ENCODE measurements at places on chromosomes 4 and X.

DNA sequence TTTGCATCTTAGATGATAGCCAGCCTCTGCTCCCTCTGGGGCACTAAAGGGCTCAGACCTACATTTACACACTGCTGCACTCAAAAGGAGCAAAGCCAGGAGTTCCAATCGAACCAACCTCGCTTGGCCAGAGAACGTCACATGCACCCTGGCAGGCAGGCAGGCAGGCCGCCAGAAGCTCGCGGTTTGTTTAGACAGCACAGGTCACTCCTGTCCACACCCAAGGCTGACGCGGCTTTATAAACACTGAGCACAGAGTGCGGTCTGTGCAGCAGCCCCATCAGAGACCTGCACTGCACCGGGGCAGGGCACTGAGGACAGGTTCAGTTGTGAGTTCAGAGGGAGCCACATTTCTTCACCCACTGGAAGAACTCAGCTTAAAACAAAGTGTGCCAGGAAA lies 143.9 kb downstream of the BCOR start:
- DNase-seq = no peak

DNA sequence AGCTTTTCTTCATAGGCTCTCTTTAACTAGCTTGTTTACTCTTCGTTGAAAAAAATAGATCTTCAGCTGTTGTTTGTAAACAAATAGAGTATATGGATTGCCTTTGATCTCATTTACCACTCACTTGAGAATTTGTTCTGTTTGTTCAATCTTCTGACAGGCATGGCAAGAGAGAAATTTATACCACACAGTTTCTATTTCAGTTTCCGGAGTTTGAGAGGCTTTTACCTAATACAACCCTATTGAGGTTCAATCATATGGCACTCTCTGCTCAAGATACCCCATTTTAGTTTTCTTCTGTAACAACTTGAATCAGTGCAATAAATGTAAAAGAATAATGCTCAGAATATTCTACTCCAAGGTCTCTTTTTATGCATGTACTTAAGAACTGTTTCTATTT lies 148.0 kb downstream of the EMCN start:
- no peak for DNase-seq

- no peak for DNase-seq
Observed at GRCh38 chr4:38356686-38357085, 307.3 kb upstream of the KLF3 start.

DNA sequence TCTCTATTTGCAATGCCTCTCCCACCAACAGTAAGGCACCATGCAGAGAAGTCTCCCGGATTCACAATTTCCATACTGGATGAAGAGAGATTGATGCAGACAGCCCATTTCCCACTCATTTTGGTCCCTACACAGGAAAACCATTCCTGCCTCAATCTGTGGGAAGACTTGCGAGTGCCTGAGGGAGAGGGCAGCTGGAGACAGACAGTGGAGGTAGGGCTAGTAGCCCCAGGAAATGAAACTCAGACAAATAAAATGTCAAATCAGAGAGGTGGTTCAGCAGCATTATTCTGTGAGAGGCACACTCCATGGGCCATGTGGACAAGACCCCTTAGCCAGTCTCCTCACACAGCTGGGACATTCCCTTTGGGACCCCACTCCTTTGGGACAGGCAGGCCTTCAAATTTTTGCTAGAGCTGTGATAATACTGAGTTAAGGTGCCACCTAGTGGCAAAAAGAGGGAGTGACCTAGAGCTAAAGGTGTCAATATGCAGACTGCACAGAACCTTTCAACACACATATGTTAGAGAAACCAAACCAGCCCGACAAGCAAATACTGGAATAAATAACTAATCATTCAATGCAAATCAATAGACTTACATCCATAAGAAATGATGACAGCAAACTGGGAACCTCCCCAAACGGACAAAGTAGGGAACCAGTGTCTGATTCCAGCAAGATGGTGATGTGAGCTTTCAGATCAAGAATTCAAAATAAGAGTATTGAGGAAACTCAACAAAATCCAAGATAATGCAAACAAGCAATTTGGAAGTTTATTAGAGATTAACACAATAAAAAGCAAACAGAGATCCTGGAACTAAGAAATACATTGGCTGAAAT lies 1865.3 kb upstream of the AGA start:
- DNase-seq = no peak

- no peak for DNase-seq
Observed at GRCh38 chr4:75598390-75598789, 31.9 kb downstream of the CDKL2 start.

GRCh38 chr4:55393461-55394320 lies 2.1 kb upstream of the TMEM165 start:
- no peak for DNase-seq

- DNase-seq = no peak
Observed at GRCh38 chr4:188016754-188017153, 21.2 kb downstream of the ZFP42 start.

DNA sequence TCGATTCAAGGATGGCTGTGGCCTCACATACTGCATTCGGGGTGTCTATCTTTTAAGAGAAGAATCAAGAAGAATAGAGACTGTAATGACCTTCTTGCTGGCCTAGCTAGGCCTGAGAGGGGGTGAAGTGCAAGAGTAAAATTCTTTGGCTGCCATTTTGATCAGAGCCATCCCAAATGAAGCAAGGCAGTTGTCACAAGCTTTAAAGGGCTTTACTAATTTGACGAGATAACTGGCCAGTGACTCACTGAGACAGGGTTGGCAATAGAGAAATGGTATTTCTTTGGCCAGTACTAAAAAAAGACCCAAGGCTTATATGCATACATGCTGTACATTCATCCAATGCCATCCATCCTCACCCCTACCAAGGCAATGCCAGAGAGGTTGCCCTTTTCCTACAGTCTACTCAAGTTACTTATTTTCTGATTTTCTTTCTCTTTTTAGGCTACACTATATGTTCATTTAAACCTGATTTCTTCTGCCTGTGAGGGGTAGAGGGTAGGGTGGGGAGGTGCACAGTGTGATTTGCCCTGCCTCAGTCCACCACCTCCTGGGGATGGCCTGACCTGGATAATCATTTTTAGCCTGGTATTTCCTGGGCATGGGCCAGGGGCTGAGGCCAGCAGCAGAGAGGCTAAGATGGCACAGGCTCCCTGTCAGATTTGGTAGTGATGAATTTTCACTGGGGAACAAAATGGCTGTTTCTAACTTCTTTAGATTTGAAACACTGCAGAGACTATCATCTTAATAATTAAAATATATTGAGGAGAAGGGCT lies 32.2 kb downstream of the ATG4A start:
- DNase-seq = no peak

DNA sequence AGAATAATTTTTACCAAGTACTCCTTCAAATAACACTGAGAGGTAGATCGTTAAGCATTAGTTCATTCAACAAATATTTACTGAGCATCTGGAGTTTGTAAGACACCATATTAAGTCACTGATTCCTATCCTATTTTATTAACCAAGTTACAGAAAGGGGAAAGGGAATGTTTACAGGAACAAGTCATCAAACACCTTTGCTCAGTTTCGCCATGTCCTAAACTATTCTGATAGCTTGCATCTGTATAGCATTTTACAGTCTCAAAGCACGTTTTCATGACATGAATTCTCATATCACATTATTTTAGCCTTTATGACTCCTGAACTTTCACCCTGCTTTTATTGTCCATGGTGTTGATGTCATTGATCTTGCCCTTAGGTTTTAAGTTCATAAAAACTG lies 89.2 kb downstream of the AREG start:
- DNase-seq = no peak

GRCh38 chr4:52877694-52878093 lies 15.6 kb downstream of the RASL11B start:
- no peak for DNase-seq

- DNase-seq = no peak
Observed at GRCh38 chr4:168655182-168655581, 158.3 kb downstream of the PALLD start.

GRCh38 chrX:10062352-10062751 lies 94.4 kb upstream of the CLCN4 start:
- DNase-seq = no peak

DNA sequence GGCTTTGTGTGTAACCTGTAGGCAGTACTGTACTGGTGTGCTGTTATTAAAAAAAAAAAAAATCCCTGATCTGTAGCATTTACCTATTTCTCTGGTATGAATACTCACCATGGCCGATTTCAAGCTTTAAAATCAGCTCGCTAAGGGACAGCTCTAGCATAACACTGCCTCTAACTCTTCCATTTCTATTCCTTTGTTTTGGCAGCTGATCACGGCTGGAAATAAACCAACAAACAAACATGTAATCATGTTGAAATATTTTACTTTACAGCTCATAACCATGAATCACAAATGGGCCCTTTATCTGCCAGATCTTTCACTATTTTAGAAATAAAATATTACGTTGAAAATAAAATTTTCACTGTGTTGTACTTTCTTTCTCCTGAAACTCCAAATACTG lies 60.5 kb upstream of the IL15 start:
- DNase-seq = no peak

- DNase-seq = no peak
Observed at GRCh38 chrX:41857670-41858069, 65.7 kb downstream of the CASK start.

DNA sequence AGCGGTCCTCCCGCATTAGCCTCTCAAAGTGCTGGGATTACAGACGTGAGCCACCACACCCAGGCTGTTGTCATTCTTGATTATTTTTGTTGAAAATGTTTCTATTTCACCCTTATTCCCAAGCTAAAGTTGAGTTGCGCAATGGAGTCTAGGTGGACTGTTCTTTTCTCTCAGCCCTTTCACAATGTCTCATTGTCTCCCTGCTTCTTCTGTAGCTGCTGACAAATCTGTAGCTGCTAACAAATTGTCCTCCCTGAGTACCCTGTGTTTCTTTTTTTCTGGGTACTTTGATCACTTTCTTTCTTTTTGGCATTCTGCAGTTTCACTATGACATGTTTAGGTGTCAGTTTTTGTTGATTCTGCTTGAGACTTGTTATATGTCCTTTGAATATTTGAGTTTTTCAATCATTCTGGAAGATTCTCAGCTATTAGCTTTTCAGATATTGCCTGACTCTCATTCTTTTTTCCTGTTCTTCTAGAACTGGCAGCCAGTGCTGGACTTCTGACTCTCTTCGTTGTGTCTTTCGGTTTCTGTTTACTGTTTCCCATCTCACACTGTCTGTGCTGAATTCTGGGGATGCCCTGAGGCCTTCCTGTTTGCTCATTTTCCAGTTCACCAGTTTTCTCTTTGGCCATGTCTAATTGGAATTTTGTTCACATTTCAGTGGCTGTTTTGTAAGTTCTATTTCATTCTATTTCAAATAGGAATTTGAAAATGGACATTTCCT lies 6.6 kb downstream of the ABCD1 start:
- no peak for DNase-seq

All from stimulated activated CD4-positive, alpha-beta T cell treated with anti-CD3 and anti-CD28 coated beads, Interleukin-2, amount 100 ng/mL, for 4 hours (primary cell).